ENCODE measurements at places on chromosomes 1 and 21. TPM values are rescaled to one million over a fixed set of nuclear protein-coding genes. Genes with fewer than 3 reads are reported as not detected.

DNA sequence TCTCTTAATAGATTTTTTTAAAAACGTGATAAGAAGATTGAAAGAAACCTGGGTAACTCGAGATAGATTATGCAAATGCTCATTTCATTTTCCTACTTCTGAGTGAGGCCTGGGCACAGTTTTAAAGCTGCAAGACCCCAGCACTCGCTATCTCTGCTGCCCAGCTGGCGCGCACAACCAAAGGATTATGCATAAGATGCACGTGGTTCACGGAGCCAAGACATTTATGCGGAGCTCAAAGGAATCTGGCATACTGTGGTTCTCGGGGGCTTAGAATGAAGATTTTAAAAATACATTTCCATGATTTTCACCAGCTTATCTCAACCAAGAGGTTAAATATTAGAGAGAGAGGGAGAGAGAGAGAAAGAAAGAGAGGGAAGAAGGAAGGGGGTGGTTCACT lies 210.9 kb downstream of the DSCAM start:
- H3K4me1 ChIP-seq: no peaks in the 10 kb centered on the region
- no peaks in the 10 kb centered on the region for H3K36me3 ChIP-seq
- no peaks in the 10 kb centered on the region for H3K27me3 ChIP-seq
- no peak overlapping the region for H3K4me3 ChIP-seq

DNA sequence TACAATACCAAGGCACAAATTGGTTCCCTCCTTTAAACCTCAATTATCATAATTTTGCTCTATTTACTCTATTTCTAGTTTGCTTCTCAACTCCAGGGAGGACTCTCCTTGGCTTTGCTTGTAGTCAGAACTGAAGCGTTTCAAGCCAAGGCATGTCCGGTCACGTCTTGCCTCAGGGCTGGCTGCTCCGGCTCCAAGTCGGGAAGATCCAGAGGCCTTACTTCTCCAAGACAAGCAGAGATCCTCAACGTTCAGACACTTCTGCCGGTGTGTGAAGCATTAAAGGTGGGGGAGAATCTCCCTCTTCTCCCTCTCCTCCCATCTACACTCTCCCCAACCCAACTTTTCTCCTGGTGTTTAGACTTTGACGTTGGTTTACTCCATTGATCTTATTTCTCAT lies 7.2 kb upstream of the HHAT start:
- H3K27ac ChIP-seq: no peak overlapping the region
- no peaks in the 10 kb centered on the region for H3K27me3 ChIP-seq
- no peaks in the 10 kb centered on the region for H3K4me1 ChIP-seq
- no peak overlapping the region for H3K4me3 ChIP-seq
- no peaks in the 10 kb centered on the region for H3K36me3 ChIP-seq

DNA sequence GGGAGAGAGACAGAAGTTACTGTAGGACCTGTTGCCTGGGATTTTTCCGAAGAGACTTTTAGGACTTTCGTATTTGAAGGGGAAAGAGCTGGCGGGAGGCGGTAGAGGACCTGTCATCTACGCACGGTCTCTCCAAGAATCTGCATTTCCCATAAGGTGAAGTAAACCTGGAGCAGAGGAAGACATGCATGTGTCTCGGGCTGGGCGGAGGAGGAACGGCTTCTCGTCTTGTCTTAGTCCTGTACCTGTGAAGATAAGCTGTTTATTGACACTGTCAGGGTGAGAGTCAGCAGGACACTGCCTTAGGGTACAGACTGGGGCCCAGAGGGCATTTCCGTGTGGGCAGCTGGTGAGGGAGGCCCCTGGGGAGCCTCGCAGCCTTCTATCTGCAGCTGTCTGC lies 123.4 kb upstream of the COL6A1 start:
- H3K4me3 ChIP-seq: no peak overlapping the region
- no peaks in the 10 kb centered on the region for H3K36me3 ChIP-seq
- no peak for DNase-seq
- H3K27me3 ChIP-seq: no peaks in the 10 kb centered on the region
- H3K4me1 ChIP-seq: no peaks in the 10 kb centered on the region

GRCh38 chr1:83800066-83800465 lies 198.9 kb downstream of the TTLL7 start:
- DNase-seq: no peak
- no peaks in the 10 kb centered on the region for H3K36me3 ChIP-seq
- no peak overlapping the region for H3K27ac ChIP-seq
- no peaks in the 10 kb centered on the region for H3K27me3 ChIP-seq

DNA sequence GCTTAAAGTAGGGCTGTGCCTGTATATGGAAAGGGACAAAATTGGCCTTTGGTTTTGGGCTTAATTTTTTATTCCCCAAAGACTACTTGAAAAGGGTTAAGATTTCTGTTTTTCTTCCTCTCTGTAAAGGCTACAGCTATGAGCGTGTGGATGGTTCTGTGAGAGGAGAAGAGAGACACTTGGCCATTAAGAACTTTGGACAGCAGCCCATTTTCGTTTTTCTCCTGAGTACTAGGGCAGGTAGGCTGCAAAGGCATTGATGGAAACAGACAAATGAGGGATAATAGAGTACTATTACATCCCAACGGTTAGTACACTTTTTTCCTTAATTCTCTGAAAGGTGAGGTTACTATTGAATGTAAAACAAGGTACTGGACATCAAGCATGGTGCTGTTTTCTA lies 29.6 kb downstream of the CHD1L start:
- H3K27me3 ChIP-seq: no peaks in the 10 kb centered on the region
- peaks cover 32% of the 10 kb centered on the region for H3K36me3 ChIP-seq
- DNase-seq: no peak
- no peak overlapping the region for H3K4me3 ChIP-seq
- H3K4me1 ChIP-seq: no peaks in the 10 kb centered on the region

- no peaks in the 10 kb centered on the region for H3K36me3 ChIP-seq
- DNase-seq: no peak
- H3K27ac ChIP-seq: no peak overlapping the region
- no peaks in the 10 kb centered on the region for H3K27me3 ChIP-seq
- peaks cover 26% of the 10 kb centered on the region for H3K4me1 ChIP-seq
Measured at GRCh38 chr1:54460351-54460750, 54.2 kb upstream of the SSBP3 start.

GRCh38 chr1:44642255-44642654 lies 32.0 kb downstream of the TMEM53 start:
- DNase-seq: no peak
- H3K27me3 ChIP-seq: no peaks in the 10 kb centered on the region
- peak overlapping the region; percentile 86 for H3K27ac ChIP-seq
- H3K36me3 ChIP-seq: peaks cover 51% of the 10 kb centered on the region
- H3K4me1 ChIP-seq: no peaks in the 10 kb centered on the region
- H3K4me3 ChIP-seq: no peak overlapping the region

DNA sequence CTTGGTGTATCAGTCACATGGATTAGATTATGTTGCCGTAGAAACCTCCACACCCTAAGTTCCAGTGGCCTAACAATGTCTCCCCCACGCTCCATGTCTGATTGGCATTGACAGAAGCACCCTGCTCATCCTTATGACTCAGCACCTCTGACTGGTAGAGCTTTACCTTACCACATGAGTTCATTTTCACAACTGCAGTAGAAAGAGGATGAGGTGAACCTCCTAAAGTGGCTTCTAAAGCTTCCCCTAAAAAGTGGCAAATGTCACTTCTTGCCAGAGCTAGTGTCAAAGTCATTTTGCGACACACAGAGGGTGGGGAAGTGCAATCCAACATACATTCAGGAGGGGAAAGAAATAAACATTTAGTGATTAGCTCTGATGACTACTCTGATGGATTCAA lies 30.6 kb upstream of the LYPD8 start:
- DNase-seq: no peak
- H3K36me3 ChIP-seq: no peaks in the 10 kb centered on the region
- no peaks in the 10 kb centered on the region for H3K27me3 ChIP-seq
- H3K27ac ChIP-seq: no peak overlapping the region
- no peak overlapping the region for H3K4me3 ChIP-seq

- no peak overlapping the region for H3K4me3 ChIP-seq
- no peaks in the 10 kb centered on the region for H3K4me1 ChIP-seq
- DNase-seq: no peak
- no peaks in the 10 kb centered on the region for H3K27me3 ChIP-seq
Measured at GRCh38 chr1:108188801-108189200, 11.3 kb downstream of the SLC25A24 start.

GRCh38 chr21:15850645-15851044 lies 120.9 kb downstream of the USP25 start:
- H3K4me1 ChIP-seq: no peaks in the 10 kb centered on the region
- DNase-seq: no peak
- H3K27ac ChIP-seq: no peak overlapping the region
- H3K4me3 ChIP-seq: no peak overlapping the region
- H3K27me3 ChIP-seq: no peaks in the 10 kb centered on the region

DNA sequence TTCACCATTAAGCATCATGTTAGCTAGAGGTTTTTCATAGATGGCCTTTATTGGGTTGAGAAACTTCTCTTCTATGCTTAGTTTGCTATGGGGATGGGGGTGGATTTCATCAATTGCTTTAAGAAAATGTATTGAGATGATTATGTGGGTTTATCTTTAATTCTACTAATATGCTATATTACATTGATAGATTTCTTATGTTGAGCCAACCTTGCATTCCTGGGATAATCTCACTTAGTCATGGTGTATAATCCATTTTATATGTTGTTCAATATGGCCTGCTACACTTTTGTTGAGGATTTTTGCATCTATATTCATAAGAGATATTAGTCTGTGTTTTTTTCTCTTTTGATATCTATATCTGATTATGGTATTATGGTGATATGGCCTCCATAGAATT lies 70.7 kb downstream of the MAP3K7CL start:
- no peak for DNase-seq
- no peak overlapping the region for H3K4me3 ChIP-seq
- no peak overlapping the region for H3K27ac ChIP-seq
- H3K27me3 ChIP-seq: no peaks in the 10 kb centered on the region
- no peaks in the 10 kb centered on the region for H3K36me3 ChIP-seq

DNA sequence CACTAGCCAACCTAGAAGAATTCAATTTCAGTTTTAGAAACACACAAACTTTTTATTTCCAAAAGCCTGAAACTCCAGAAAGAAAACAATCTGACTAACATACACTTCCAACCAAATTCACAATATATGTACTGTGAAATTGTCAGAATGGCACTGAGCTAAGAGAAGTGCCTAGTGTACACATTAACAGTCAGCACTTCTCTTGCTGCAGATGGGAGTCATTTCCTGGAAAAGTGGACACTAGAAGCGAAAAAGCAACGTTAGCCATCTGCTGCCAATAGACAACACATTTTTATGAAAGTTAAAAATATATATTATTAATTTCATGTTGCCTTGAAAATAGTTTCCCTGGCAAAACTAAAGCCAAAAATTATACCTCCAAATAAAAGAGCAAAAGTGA lies 66.1 kb downstream of the EPS15 start:
- H3K4me3 ChIP-seq: no peak overlapping the region
- no peaks in the 10 kb centered on the region for H3K4me1 ChIP-seq
- H3K27me3 ChIP-seq: no peaks in the 10 kb centered on the region
- H3K27ac ChIP-seq: no peak overlapping the region
- no peaks in the 10 kb centered on the region for H3K36me3 ChIP-seq

- DNase-seq: no peak
- H3K36me3 ChIP-seq: no peaks in the 10 kb centered on the region
Measured at GRCh38 chr1:164587617-164588501, 28.9 kb downstream of the PBX1 start.

DNA sequence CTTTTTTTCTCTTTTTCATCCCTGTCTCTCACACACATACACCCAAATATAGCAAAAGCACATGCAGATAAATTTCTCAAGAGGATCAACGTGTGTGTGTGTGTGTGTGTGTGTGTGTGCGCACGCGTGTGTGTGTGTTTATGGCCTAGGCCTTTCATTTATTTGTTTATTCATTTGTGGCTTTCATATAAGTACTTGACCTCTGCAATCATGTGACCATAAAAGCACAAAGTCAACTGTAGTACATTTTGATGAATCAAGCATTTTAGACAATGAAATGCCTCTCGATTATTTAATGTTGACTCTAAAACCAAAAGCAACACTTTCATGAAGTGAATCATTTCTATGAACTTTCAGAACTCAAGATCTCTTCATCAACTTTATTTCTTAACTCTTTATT lies 194.1 kb upstream of the ADGRL2 start:
- H3K4me1 ChIP-seq: no peaks in the 10 kb centered on the region
- no peak for DNase-seq
- H3K27me3 ChIP-seq: no peaks in the 10 kb centered on the region
- H3K27ac ChIP-seq: no peak overlapping the region
- no peak overlapping the region for H3K4me3 ChIP-seq

DNA sequence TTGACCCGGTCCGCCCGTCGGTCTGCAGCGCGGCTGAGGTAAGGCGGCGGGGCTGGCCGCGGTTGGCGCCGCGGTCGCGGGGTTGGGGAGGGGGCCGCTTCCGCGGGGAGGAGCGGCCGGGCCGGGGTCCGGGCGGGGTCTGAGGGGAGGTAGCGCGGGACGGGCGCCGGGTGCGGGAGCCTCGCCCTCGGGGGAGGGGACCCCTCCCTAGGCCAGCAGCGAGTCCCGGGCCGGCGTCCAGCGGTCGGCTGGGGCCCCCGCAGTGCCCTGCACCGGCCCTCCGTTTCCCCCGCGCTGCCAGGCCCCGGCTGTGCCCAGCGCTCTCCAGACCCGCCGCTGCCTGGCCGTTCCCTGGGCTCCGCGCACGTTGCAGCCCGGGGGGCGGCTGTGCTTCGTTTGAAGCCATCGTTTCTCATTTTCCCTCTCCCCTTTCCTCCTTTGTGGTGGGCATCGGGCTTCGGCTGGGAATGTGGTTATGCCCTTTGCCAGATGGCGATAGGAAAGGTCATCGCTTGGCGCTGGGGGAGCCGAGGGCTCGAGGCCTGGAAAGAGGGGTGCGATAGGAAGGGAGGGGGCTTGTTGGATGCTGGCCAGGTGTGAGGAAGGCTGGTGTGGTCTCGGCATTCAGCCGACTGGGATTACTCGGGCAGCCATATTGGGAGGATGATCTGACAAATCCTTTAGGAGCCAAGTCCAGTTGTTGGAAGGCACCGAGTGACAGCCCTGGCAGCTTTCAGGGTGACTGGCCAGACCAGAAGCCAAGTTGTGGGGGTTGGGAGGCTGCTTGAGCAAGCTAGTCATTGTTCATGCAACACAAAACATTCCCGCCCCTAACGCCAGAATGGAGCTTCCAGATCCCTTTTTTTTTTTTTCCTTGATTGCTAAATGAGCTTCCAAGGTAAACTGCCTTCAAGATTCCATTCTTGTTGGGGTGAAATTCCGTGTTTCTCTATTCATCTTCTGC lies 753 bp downstream of the KIF1B start:
- no peaks in the 10 kb centered on the region for H3K36me3 ChIP-seq
- H3K4me3 ChIP-seq: peak overlapping the region; percentile 85
- peak overlapping the region; percentile 99 for H3K27ac ChIP-seq
- no peaks in the 10 kb centered on the region for H3K4me1 ChIP-seq
- peak; percentile 98 for DNase-seq

- H3K36me3 ChIP-seq: no peaks in the 10 kb centered on the region
- H3K27ac ChIP-seq: no peak overlapping the region
- H3K4me3 ChIP-seq: no peak overlapping the region
- no peaks in the 10 kb centered on the region for H3K4me1 ChIP-seq
Measured at GRCh38 chr1:113990530-113990929, 11.3 kb downstream of the OLFML3 start.

The WNT3A gene
- not detected for total RNA-seq

The TDRD5 gene
- total RNA-seq: 0.20 TPM

The OR6P1 gene
- not detected for total RNA-seq

The NBPF4 gene
- total RNA-seq: not detected

The MIXL1 gene
- not detected for total RNA-seq

The OR2T2 gene
- not detected for total RNA-seq

The LIPI gene
- total RNA-seq: not detected

The CGN gene
- total RNA-seq: 5.4 TPM

The C1orf185 gene
- not detected for total RNA-seq

The AIRE gene
- not detected for total RNA-seq

The MROH9 gene
- total RNA-seq: not detected

The RHD gene
- not detected for total RNA-seq

The TPTE gene
- total RNA-seq: not detected
